ENCODE measurements at places on chromosomes 4 and X.

- no peak for DNase-seq
Measured at GRCh38 chrX:9339603-9340491, 125.0 kb upstream of the TBL1X start.

DNA sequence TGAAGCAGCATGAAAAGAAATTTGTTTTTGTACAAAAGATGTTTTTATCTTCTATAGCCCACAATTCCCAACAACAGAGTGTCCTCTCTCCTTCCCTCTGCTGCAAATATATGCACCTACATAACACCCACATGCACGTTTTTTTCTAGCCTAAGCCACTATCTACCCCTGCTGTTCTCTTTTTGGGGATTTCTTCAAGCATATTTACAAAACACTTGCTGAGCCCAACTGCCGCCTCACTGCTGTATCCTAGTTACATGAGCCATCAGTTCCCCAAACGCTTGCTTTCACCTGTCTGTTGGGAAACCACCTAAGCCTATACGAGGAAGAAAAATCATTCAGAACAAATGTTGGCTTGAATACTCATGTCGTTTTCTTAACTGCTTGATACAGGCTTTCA, 127.2 kb downstream of the CHRNA9 start:
- no peak for DNase-seq

GRCh38 chr4:80178964-80179363, 18.3 kb upstream of the PRDM8 start:
- no peak for DNase-seq

GRCh38 chr4:2786794-2787229, 6.1 kb upstream of the SH3BP2 start:
- DNase-seq: no peak

- DNase-seq: peak; percentile 11
Measured at GRCh38 chr4:128757712-128758111, 51.8 kb upstream of the JADE1 start.

- no peak for DNase-seq
Measured at GRCh38 chr4:102868153-102868780, 525 bp upstream of the CISD2 start.

GRCh38 chrX:11893933-11894710, 136.1 kb downstream of the MSL3 start:
- DNase-seq: no peak

GRCh38 chrX:1486749-1487361, 34.1 kb upstream of the ASMTL start:
- DNase-seq: peak; percentile 20

- peak; percentile 59 for DNase-seq
Measured at GRCh38 chr4:156971676-156972378, at the start of gene PDGFC. TSS of gene PDGFC (minus strand) at chr4:156971799. CDS start at chr4:156970903, 896 bp downstream.

All from putamen (tissue), 1 donor.